ENCODE measurements at places on chromosomes 12 and 14.

- no peak for DNase-seq
Observed at GRCh38 chr14:101689039-101689501, 72.4 kb upstream of the PPP2R5C start.

GRCh38 chr12:98939350-98939749 lies 294.3 kb downstream of the APAF1 start:
- no peak for DNase-seq

- no peak for DNase-seq
Observed at GRCh38 chr12:65638324-65638723, 186.0 kb upstream of the HMGA2 start.

GRCh38 chr12:89775063-89775985 lies 66.7 kb upstream of the ATP2B1 start:
- DNase-seq: no peak

GRCh38 chr12:52382854-52383253 lies 2.6 kb downstream of the KRT84 start:
- DNase-seq: no peak

GRCh38 chr12:92905258-92905810 lies 23.8 kb downstream of the EEA1 start:
- no peak for DNase-seq

- DNase-seq: no peak
Observed at GRCh38 chr14:65560340-65561027, 148.0 kb downstream of the FUT8 start.

- DNase-seq: no peak
Observed at GRCh38 chr12:131505561-131505960, 205.3 kb upstream of the SFSWAP start.

DNA sequence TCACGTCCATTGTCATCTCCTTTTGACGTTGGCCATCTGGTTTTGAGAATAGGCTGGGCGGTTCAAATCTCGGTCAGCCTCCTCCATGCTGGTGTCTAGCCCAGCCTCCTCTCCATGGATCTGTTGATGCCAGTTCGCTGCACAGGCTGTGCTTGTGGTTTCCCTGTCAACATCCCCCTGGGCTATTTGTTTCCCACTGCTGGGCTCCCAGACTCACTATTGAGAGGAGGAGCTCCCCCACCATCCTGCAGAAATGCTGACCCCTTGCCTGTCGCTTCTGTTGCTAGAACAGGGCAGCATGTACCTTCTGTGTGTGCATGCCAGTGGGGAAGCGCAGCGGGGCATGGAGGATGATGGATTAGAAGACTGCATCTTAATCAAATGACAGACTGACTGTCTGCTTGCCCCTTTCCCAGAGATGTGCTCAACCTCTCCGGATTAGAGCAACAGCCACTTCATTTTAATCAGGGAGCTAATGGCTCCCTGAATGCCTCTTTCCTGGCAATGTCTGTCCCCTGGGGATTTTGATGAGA lies 170.5 kb downstream of the TSPAN9 start:
- no peak for DNase-seq

GRCh38 chr12:90292183-90292582 lies 583.5 kb upstream of the ATP2B1 start:
- DNase-seq: no peak

DNA sequence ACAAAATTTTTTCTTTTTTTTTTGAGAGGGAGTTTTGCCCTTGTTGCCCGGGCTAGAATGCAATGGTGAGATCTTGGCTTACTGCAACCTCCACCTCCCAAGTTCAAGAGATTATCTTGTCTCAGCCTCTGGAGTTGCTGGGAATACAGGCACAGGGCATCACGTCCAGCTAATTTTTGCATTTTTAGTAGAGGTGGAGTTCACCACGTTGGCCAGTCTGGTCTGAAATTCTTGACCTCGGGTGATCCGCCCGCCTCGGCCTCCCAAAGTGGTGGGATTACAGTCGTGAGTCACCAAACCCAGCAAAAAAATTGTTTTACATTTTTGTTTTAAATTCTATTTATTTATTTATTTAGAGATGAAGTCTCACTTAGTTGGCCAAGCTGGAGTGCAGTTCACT lies 4.7 kb upstream of the SLC2A14 start:
- no peak for DNase-seq

- DNase-seq: peak; percentile 11
Observed at GRCh38 chr14:100605706-100606686, 18.8 kb upstream of the BEGAIN start.

DNA sequence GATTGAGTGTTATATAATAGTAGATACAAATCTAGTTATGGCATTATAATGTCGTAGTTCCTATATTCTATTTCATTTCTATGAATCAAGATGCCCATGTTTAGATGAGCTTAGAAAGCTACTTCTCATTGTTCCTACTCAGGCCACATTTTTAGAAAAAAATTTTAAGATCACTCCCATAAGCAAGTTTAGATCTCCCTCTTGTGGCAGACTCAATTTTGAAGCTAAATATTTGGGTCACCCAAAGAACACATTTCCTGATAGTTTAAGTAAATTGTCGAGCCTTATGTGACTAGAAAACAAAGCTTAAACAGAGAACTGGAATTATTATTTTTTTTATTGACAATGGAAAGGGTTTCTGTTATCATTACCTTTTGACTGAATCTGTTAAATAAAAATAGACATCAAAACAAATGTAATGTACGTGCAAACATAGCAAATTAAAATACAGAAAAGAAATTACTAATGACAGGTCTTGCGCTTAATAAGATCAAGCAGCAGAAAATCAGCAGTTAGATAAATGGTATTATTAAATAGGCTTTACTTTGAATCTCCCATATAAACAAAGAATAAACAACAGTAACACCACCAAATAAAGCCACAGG lies 180.2 kb downstream of the ACSS3 start:
- no peak for DNase-seq

DNA sequence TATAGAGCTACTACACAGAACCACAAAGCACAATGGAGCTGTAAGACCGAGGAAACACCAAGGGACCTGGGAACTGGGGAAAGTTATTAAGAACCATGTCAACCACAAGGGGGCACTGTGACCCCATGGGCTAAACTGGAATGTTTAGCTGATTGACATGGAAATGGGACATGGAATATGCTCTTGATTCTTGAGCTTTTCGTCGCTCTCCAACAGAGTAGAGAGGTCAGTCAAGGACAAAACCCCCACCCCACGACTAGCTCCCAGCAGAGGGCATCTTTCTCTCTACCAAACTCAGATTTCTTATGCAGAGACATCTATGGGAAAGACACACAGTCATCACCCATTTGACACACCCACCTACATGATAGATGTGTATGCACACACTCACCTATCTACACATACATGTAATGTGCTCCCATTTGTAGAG lies 10.1 kb downstream of the NDRG2 start:
- DNase-seq: peak; percentile 81

GRCh38 chr14:38206689-38207376 lies 871 bp upstream of the SSTR1 start:
- no peak for DNase-seq

- DNase-seq: no peak
Observed at GRCh38 chr12:92162079-92162478, 16.4 kb upstream of the BTG1 start.

- DNase-seq: no peak
Observed at GRCh38 chr12:33825442-33825841, 196.9 kb upstream of the ALG10 start.

- no peak for DNase-seq
Observed at GRCh38 chr12:90682398-90682797, 272.6 kb downstream of the CCER1 start.

DNA sequence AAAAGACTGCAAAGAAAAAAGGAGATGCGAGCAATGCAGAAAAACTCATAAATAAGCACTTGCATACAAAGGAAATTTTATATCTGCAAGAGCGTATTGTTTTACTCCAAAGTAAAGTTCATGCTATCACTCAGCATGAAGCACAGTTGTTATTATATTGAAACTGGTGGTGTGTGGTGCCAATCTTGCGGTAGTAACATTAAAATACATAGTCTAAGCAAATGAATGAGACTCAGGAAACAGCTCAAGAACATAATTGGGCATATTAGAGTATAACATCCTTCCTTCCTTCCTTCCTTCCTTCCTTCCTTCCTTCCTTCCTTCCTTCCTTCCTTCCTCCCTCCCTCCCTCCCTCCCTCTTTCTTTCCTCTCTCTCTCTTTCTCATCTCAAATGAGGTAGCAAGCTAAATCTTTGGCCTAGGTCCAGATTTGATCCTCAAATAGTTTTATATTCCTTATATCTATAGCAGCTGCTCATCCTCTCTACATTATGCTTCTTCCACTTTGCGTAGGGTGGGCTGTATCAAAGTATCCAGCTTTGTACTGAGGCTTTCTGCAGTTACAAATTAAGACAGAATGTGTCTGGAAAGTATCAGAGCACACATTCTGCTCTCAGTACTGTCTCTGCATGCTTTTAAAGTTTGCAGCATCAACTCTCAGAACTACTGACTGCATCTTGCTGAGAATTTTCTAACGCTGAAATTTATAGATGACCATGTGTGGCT lies 718.3 kb downstream of the RERGL start:
- no peak for DNase-seq

DNA sequence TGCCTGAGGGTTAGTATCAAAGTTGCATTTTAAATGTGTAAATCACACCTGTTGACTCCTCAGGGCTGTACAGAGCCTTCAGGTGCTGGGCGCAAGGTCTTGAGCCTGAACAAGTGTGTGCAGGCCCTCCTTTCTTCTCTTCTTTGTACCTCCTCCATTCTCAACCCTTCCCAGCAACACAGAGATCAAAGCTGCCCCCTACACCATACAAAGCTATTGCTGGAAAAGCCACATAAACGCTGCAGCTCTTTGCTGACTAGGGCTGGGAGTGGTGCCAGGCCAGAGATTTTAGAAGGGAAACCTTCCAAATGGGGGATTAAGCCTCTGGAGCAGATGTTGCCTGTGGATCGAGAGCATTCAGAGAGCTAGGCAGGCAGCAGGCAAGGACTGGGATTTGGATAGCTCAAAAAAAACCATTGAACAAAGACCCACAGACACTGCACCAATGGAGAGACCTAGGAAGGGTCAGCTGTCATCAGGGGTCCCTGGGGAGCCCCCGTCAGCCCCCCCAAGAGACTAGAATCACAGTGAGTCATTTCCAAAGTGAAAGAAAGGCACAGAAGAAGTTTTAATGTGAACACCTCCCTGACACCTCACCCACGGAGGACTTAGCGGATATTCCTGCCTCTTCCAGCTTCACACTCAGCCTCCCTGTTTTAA lies 18.2 kb upstream of the SUSD6 start:
- no peak for DNase-seq

- no peak for DNase-seq
Observed at GRCh38 chr12:70982991-70983390, 62.5 kb upstream of the PTPRR start.

GRCh38 chr12:100138048-100138802 lies 4.4 kb downstream of the BLTP3B start:
- no peak for DNase-seq

DNA sequence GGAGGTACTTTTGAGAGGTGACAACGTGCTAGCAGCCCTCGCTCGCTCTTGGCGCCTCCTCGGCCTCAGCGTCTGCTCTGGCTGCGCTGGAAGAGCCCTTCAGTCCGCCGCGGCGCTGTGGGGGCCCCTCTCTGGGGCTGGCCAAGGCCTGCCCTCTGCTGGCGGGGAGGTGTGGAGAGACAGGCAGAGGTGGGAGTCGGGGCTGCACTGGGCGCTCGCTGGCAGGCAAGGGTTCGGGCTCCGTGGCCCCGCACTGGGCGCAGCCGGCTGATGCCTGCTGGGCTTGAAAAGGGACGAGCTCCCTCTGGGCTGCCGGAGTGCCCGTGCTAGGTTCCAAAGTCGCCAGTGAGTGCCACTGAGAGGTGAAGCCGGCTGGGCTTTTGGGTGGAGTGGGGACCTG lies 580.0 kb downstream of the DIO2 start:
- no peak for DNase-seq

DNA sequence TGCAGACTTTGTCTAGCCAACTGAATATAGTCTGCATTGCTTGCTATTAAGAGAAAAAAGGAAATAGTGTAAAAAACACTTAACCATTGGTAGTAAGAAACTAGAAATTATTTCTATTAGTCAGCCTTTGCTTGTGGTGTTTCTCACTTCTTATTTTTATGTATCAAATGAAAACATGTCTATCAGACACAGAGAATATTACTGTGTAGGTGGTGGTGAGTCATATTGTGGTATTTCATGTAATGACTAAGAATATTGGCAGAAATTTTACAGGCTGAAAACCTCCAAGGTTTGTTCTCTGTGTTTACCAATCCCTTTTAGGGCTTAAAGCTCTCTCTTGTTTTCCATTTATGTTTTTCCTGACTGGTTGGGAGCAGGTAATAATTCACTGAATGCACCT lies 87.2 kb downstream of the DAAM1 start:
- DNase-seq: no peak

GRCh38 chr14:38662781-38663180 lies 406.9 kb upstream of the CLEC14A start:
- no peak for DNase-seq

GRCh38 chr12:101824831-101825230 lies 5.9 kb downstream of the GNPTAB start:
- DNase-seq: no peak

Data from activated T-cell treated with anti-CD3 and anti-CD28 coated beads, Interleukin-2, amount 50 U/mL, for 24 hours (primary cell).